ENCODE measurements at places on chromosomes 1 and 21. TPM values are rescaled to one million over a fixed set of nuclear protein-coding genes. Genes with fewer than 3 reads are reported as not detected.

The HENMT1 gene
- total RNA-seq: 6.6 TPM

DNA sequence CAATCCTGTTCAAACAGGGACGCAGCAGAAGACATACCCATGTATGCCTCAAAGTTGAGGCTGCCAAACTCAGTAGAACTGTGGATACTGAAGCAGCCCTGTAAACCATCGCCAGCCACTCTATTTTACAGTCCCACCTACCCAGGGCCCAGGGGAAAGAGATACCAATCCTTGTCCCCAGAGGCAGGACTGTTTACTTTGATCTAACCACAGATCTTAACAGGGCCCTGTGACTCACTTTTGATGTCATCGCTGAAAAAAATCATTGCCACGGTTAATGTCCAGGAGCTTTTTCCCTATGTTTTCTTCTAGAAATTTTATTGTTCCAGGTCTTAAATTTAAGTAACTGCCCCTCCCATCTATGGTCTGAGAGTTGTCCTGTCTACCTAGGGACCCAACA lies 538.4 kb upstream of the NCAM2 start:
- no peaks in the 10 kb centered on the region for H3K27me3 ChIP-seq
- no peak overlapping the region for H3K27ac ChIP-seq
- no peaks in the 10 kb centered on the region for H3K4me1 ChIP-seq
- no peak for DNase-seq
- H3K36me3 ChIP-seq: no peaks in the 10 kb centered on the region

The NBPF10 gene
- total RNA-seq: 1.3 TPM

DNA sequence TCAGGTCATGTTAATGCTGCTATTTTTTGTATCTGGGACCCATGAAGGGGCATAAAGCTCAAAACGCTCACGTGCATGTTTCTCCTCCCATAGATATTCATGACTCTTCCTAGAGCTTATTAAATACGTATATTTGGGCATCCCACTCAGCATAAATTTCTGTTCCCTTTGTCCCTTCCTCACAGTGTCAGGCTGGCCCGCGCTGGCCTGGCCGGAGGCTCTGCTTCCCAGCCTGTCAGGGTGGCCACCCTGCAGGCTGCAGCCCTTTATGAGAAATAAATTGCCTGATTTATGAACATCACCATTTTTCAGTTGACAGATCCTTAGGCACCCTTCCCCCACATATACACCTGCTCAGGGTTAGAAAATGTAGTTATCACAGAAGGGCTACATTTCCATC lies 44.0 kb upstream of the NTPCR start:
- no peaks in the 10 kb centered on the region for H3K36me3 ChIP-seq
- no peak overlapping the region for H3K27ac ChIP-seq
- no peak for DNase-seq
- H3K4me3 ChIP-seq: no peak overlapping the region
- no peaks in the 10 kb centered on the region for H3K27me3 ChIP-seq

- no peaks in the 10 kb centered on the region for H3K27me3 ChIP-seq
- DNase-seq: no peak
- H3K36me3 ChIP-seq: no peaks in the 10 kb centered on the region
These were observed 11.6 kb downstream of the PEF1 start for GRCh38 chr1:31633117-31633516.

GRCh38 chr1:57916041-57916440 lies 492.2 kb upstream of the DAB1 start:
- no peak for DNase-seq
- H3K4me3 ChIP-seq: no peak overlapping the region
- H3K4me1 ChIP-seq: no peaks in the 10 kb centered on the region

The HFM1 gene
- total RNA-seq: 0.73 TPM

- H3K4me1 ChIP-seq: no peaks in the 10 kb centered on the region
- H3K27ac ChIP-seq: no peak overlapping the region
- H3K36me3 ChIP-seq: no peaks in the 10 kb centered on the region
- no peak overlapping the region for H3K4me3 ChIP-seq
- no peaks in the 10 kb centered on the region for H3K27me3 ChIP-seq
These were observed 15.6 kb downstream of the NKAIN1 start for GRCh38 chr1:31224068-31224467.

DNA sequence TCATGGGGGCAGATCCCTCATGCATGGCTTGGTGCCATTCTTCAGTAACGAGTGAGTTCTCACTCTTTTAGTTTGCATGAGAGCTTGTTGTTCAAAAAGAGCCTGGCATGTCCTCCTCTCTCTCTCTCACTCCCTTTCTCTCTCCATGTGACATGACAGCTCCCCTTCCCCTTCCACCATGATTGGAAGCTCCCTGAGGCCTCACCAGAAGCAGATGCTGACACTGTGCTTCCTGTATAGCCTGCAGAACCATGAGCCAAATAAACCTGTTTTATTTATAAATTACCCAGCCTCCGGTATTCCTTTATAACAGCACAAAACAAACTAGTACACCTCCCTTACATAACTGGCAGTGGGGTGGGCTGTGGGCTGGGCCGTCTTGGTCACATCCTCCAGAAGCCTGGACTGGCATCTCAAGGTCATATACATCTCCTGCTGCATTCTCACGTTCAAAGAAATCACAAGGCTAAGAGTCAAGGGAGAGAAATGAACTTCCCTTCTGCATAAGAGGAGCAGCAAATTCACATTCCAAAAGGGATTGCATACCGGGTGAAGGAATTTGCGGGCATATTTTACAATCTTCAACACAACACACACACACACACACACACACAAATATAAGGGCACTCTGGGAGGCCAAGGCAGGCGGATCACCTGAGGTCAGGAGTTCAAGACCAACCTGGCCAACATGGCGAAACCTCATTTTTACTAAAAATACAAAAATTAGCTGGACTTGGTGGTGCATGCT lies 2.3 kb upstream of the CCSAP start:
- no peaks in the 10 kb centered on the region for H3K4me1 ChIP-seq
- H3K27ac ChIP-seq: no peak overlapping the region
- no peak for DNase-seq
- no peak overlapping the region for H3K4me3 ChIP-seq

GRCh38 chr1:63728611-63729226 lies 45.1 kb upstream of the ROR1 start:
- H3K4me1 ChIP-seq: no peaks in the 10 kb centered on the region
- H3K36me3 ChIP-seq: no peaks in the 10 kb centered on the region
- no peaks in the 10 kb centered on the region for H3K27me3 ChIP-seq
- no peak overlapping the region for H3K4me3 ChIP-seq
- DNase-seq: no peak

DNA sequence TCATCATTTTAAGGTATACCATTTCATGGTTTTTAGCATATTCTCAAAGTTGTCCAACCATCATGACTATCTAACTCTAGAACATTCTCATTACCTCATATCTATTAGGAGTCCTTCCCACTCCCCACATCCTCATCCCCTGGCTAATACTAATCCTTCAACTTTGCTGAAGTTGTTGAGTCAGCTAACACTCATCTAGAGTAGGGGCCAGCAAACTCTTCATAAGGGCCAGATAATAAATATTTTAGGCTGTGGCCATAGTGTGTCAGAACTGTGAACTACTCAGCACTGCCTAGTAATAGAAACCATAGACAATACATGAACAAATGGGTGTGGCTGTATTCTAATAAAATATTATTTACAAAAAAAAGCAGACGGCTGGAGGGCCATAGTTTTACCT lies 43.0 kb downstream of the TOR3A start:
- H3K27me3 ChIP-seq: no peaks in the 10 kb centered on the region
- H3K4me1 ChIP-seq: no peaks in the 10 kb centered on the region
- H3K27ac ChIP-seq: no peak overlapping the region

- no peaks in the 10 kb centered on the region for H3K36me3 ChIP-seq
- H3K27me3 ChIP-seq: no peaks in the 10 kb centered on the region
- peak overlapping the region; percentile 78 for H3K4me3 ChIP-seq
These were observed 534 bp downstream of the SLC6A9 start for GRCh38 chr1:44030605-44031251.

DNA sequence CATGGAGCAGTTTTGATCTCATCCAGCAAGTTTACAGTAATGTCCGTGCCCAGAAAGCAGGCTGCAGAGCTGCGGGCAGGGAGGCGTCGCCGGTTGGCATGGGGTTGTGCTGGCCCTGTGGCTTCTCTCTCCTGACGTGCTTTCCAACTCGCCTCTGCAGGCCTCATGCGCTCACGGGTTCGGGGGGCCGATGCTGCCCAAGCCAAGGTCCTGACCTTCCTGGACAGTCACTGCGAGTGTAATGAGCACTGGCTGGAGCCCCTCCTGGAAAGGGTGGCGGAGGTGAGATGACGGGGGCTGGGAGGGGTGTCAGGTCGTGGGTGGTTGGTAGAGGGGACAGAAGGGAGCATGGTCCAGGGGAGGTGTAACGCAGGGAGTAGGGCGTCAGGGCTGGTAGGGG lies 176.1 kb downstream of the GALNT2 start:
- DNase-seq: no peak
- no peak overlapping the region for H3K4me3 ChIP-seq
- no peaks in the 10 kb centered on the region for H3K36me3 ChIP-seq

DNA sequence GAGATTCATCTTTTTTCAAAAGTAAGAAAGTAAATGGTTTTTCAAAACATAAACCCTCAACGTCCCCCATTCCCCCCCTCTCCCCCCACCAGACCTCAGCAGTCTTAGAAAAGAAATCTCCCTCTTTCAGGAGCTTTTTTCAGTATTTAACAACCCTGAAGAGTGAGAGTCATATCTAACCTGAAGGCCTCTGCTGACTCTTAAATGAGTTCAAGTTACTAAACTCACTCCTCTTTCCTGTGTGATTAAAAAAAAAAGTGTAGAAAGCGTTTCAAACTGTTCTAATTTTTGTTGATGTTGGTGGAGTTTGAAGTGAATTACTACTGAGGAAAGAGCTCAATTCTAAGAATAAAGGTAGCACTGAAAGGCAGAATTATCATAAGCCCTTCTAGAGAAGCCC lies 93.7 kb downstream of the VAV3 start:
- H3K27ac ChIP-seq: no peak overlapping the region
- DNase-seq: no peak
- no peaks in the 10 kb centered on the region for H3K27me3 ChIP-seq
- no peaks in the 10 kb centered on the region for H3K36me3 ChIP-seq
- H3K4me1 ChIP-seq: no peaks in the 10 kb centered on the region
- H3K4me3 ChIP-seq: no peak overlapping the region

DNA sequence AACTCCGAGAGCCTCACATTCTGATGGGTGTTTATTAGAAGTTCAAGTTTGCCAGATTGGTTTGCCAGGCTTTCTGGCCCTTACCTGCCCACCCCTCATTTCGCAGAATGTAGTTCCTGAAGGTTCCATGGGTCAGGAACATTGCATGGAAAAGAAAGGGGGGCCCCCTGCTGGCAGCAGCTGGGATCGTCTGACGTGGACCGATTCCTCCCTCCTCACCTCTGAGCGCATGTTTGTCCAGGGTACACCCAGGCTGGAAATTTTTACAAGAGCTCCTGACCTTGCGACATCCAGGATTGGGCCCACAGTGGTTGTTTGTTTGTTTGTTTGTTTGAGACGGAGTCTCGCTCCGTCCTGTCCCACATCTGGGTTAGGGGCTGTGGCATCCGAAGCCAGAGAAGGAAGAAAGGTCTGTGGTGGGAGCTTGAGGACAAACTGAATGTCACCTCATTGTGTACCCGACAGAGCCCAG lies 126.0 kb upstream of the TMEM51 start:
- no peaks in the 10 kb centered on the region for H3K36me3 ChIP-seq
- no peaks in the 10 kb centered on the region for H3K4me1 ChIP-seq
- H3K27ac ChIP-seq: peak overlapping the region; percentile 75
- no peak overlapping the region for H3K4me3 ChIP-seq
- peak; percentile 73 for DNase-seq
- H3K27me3 ChIP-seq: no peaks in the 10 kb centered on the region

DNA sequence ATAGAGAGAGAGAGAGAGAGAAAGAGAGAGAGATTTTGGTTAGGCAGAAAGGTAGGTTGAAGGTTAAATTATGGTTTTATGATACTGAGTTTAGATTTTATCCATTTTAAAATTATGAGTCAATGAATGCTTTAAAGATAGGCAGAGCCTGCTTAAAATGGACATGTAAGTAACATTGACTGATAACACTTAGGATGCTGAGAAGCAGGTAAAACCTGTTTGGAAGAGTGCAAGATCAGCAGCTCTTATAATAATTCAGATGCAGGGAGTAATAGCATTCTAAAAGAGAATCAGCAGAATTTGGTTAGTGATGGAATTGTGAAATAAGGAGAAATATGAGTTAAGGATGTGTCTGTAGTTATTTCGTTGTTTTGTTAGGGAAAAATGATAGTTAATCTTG lies 446.6 kb downstream of the PLA2G4A start:
- H3K4me1 ChIP-seq: no peaks in the 10 kb centered on the region
- no peaks in the 10 kb centered on the region for H3K27me3 ChIP-seq
- H3K36me3 ChIP-seq: no peaks in the 10 kb centered on the region
- H3K27ac ChIP-seq: no peak overlapping the region
- no peak overlapping the region for H3K4me3 ChIP-seq

The RNF223 gene
- total RNA-seq: 0.33 TPM

GRCh38 chr1:155981266-155982088 lies 3.1 kb upstream of the ARHGEF2 start:
- H3K27me3 ChIP-seq: no peaks in the 10 kb centered on the region
- no peaks in the 10 kb centered on the region for H3K36me3 ChIP-seq
- peak overlapping the region; percentile 96 for H3K27ac ChIP-seq
- H3K4me3 ChIP-seq: no peak overlapping the region

- no peak overlapping the region for H3K4me3 ChIP-seq
- no peak overlapping the region for H3K27ac ChIP-seq
- DNase-seq: no peak
- H3K36me3 ChIP-seq: no peaks in the 10 kb centered on the region
These were observed 388.4 kb downstream of the DISC1 start for GRCh38 chr1:232014941-232015340.

GRCh38 chr1:3028531-3029282 lies 7.4 kb downstream of the ACTRT2 start:
- no peak overlapping the region for H3K4me3 ChIP-seq
- no peaks in the 10 kb centered on the region for H3K36me3 ChIP-seq
- no peak for DNase-seq
- peaks cover 4% of the 10 kb centered on the region for H3K27me3 ChIP-seq
- no peaks in the 10 kb centered on the region for H3K4me1 ChIP-seq

The ADGRL2 gene
- total RNA-seq: 59.6 TPM

The SLC9C2 gene
- total RNA-seq: not detected

The PLEKHN1 gene
- 2.8 TPM for total RNA-seq

The RAD54L gene
- 4.9 TPM for total RNA-seq

The RABGAP1L gene
- 83.7 TPM for total RNA-seq

The RBM11 gene
- total RNA-seq: not detected

DNA sequence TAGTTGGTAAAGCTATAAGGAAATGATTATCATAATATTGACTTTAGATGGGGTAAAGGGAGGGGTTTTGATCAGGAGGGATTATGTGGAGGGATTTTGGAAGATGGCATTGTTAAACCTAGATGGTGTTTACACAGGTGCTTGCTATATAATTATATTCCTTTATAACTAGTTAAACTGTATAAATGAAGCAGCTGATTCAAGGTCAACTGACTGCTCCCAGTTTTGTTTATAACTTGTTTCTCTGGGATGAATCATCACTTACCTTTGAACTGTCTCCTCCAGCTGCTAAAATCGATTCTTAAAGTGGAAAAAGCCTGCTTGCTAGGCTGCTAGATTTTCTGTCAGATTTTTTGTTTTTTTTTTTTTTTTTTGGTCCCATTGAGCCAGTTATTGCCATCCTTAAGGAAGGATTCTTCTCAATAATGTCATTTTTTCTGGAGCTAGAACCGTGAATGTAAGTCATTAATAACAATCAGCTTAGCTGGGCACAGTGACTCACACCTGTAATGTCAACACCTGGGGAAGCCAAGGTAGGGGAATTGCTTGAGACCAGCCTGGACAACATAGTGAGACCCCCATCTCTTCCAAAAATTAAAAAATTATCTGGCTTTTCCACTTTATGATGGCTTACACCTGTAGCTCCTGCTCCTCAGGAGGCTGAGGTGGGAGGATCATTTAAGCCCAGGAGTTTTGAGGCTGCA lies 153.2 kb downstream of the PIK3R3 start:
- DNase-seq: no peak
- H3K4me3 ChIP-seq: no peak overlapping the region
- H3K4me1 ChIP-seq: no peaks in the 10 kb centered on the region
- H3K27ac ChIP-seq: no peak overlapping the region
